EL (cell line): ENCODE measurements at places on chromosomes 1 and 21.
A peak's percentile ranks its signal among the peaks of the same experiment; 100 is the strongest.

DNA sequence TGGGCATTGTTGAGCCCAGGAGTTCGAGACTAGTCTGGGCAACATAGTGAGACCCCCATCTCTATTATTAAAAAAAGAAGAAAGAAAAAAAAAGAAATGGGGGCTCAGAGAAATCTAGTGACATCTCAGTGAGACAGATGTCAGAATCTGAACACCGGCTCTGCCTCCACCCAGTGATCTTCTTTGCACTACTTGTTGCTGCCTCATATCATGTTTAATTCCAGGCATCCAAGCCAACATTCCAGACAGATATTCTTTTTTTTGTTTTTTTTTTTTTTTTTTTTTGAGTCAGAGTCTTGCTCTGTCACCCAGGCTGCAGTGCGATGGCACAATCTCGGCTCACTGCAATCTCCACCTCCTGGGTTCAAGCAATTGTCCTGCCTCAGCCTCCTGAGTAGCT, 5.0 kb upstream of the ARL8A start:
- no peak for DNase-seq

GRCh38 chr1:33086384-33086850, 5.5 kb downstream of the AZIN2 start:
- peak; percentile 76 for DNase-seq

DNA sequence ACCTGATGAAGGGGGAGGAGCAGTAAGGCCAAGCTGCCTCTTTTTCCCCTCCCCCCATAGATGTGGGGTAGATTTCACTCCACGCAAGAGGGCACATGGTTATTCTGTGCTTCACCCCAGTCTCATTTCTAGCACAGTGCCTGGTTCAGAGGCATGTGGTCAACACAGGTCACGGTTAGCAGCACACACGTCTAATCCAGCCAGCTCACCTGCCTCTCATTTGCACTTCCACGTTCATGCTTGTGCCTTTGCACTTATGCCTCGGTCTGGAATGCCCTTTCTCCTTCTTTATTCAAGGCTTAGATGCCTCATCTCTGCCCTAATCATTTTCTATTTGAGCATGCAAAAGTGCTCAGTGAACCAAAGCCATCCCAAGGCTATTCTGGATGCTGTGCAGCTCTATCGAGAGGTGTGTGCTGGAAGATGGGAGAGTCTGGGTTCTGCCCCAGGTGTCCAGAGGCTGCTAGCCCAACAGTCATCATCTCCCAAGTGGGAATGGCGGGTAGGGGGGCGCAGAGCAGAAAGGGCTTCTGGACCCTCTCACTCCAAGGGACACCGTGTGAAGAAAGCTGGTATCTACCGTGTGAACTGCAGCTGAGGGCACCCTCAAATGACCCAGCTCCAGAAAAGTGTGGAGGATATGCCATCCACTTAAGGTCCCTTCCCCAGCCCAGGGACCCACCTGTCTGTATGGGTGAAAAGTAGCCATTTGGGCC, 2.1 kb upstream of the A3GALT2 start:
- no peak for DNase-seq

GRCh38 chr1:108533351-108534083, 26.4 kb upstream of the EEIG2 start:
- DNase-seq = no peak

DNA sequence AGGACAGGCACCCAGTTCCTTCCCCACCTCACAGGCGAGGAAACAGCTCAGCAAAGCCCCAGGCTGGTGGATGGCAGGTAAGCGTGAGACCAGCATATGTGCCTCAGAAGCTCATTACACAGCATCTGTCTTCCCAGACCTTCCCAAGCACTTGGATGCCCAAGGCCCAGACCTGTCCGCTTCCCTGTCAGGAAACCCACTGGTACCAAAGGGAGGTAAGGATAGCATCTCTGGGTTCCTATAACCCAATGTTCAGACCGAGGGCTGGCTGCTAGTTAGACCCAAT, 3.3 kb downstream of the POFUT2 start:
- DNase-seq = no peak

DNA sequence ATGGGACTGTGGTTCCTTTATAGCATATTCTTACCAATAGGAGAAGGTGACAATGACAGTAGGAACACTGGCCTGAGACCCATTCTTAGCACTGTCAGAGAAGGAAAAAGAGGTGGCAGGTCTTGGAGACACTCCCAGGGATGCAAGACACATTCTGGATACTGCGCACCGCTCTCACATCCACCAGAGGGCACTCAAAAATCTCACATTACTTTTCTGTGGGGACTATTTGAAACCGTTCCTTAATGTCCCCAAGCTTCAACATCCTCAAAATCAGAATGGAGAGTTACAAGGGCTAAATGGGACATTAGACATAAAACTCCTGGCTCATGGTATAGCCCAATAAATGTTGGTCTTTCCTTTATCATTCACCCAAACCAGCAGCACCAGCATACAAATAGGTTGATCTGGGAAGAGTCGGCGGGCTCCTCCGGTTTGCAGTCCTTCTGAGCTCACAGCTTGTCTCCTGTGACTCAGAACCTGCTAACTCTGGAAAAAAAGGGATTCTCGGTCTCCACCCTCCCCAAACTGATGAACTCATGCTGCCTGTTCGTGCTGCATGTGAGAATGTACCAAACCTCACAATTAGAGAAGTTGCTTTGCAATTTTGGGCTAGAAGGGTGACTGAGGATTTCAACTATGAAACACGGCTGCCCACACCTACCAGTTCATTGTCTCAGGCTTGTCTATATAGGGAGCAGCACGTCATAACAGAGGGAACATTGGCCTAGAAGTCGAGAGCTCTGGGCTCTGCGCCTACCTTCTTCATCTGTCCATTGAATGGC, 40.2 kb downstream of the IL12RB2 start:
- DNase-seq = peak; percentile 64

- DNase-seq = no peak
Measured at GRCh38 chr1:151963288-151963687, 30.4 kb downstream of the S100A10 start.

GRCh38 chr1:46197560-46197963, 672 bp downstream of the POMGNT1 start:
- peak; percentile 26 for DNase-seq

DNA sequence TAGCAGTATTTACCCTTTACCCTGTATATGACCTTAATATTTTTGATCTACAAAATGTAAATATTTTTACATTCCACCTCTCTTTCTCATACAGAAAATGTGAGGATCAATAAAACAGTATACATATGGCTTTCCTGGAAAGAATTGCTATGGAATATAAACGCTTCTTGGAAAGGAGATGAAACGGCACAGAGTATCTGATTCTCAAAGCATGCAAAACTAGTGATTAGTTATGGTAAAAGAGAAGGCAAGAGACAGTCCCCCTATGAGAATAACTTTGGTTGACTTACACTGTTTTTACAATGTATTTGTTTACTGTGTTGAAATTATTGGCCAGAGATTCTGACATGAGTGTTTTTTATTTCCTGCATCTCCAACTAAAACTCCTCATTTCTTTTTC, 204.6 kb upstream of the C21orf91 start:
- DNase-seq = no peak

- DNase-seq = no peak
Measured at GRCh38 chr1:209815490-209815889, 9.5 kb upstream of the IRF6 start.

- DNase-seq = peak; percentile 48
Measured at GRCh38 chr1:37123276-37124115, 89.2 kb upstream of the GRIK3 start.

DNA sequence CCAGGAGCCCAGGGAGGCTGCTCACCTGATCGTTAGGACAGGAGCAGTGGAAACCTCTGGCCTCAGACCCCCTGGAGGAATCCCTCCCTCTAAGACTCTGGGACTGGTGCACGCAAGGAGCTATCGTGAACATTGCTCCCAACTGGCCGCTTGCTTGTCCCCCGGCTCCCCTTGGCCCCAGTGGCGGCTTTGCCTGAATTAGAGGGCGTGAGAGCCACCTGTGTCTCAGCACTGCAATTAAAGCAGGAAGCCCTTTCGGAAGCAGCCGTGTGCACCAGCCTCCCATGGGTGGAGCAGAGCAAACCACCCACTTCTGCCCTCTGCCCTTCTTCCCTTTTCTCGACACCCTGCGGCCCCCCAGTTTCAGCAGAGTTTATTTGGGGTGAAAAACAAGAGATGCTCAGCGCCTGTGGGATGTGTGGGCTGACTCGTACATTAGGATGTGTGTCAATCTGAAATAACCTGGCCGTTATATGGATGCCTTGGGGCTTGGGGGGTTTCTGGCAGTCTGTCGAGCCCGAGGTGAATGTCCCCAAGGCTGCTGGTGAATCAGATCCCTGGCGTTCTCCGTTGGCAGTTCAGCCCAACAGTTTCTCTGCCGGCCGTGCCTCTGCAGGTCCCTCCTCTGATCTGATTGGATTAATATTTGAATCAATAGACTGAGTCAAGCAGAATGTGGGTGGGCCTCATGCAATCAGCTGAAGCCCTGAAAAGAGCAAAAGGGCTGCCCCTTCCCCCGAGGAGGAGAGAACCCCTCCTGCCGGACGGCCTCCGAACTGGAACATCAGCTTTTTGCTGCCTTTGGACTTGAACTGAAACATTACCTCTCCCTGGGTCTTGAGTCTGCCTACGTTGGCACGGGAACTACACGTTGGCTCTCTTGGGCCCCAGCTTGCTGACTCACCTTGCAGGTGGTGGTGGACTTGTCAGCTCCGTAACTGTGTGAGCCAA, 7.3 kb upstream of the UMODL1 start:
- DNase-seq = no peak

- DNase-seq = peak; percentile 63
Measured at GRCh38 chr1:38005195-38006007, at the start of gene FHL3. Gene FHL3, minus strand, starts transcription at chr1:38005514. Its CDS starts 6,102 bp downstream, at chr1:37999412.

GRCh38 chr1:171472183-171472647, 13.1 kb upstream of the PRRC2C start:
- DNase-seq = no peak

DNA sequence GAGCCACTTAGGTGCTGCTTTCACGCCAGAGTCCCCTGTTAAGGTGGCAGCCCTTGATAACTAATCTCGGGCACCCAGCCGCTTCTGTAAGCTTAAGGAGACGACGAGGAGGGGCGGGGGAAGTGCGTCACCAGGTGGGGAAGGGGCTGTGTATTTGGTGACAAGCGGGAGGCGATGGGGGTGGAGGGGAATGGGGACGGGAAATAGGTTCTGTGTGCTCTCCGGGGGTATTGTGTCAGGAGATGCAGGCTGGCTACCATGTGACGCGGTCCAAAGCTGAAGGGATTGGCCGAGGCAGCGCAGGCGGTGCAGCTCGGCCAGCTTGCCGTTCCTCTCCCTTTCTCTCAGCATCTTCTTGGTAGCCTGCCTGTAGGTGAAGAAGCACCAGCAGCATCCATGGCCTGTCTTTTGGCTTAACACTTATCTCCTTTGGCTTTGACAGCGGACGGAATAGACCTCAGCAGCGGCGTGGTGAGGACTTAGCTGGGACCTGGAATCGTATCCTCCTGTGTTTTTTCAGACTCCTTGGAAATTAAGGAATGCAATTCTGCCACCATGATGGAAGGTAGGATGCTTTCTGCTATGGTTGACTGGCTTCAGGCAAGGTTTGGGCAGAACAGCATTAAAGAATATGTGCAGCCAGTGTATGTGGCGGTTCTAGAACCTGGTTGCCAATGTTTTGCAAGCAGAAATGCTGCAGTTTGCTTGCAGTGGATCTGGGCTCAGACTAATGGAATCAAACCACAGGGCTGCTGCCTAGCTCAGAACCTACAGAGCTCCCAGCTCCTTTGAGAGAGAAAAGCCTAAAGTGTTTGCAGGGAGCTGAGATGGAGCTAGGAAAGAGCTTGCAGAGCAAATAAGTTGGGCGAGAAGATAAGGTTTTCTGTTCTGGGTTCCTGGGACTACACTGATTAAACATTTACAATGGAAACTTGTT, at the start of gene SGIP1:
Gene SGIP1 (plus strand): TSS at position 350 of the 937 bp plus-strand sequence. CDS start 206 bp downstream, at position 556.
- DNase-seq = peak; percentile 81

GRCh38 chr21:40622531-40622930, 224.4 kb downstream of the DSCAM start:
- no peak for DNase-seq

DNA sequence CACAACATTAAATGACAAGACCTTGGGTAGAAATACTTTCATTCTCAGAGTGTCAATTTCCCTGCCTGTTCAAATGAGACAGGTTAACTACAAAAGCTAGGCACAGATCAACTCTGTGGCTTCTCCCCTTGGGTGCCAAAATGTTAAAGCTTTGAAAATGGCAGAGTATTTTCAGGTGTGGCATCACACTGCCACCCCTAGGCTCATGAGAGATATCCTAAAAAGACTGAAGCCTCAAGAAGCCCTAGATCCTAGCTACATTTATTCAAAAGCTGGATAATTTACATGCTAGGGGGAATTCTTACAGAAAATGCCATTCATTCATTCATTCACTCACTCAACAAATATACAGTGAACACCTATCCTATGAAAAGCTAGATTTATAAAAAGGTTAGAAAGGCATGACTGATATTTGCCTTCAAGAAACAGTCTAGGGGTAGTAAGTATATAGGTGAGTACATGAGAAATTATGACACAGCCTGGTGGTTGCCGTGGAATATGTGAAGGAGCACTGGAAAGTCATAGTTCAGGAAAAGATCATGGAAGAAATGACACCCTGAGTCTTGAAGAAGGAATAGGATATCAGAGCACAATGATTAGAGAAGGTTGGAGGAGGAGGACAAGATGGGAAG, 15.9 kb upstream of the RAB4A start:
- DNase-seq = no peak

- peak; percentile 74 for DNase-seq
Measured at GRCh38 chr1:209674957-209675564, at the start of gene G0S2. Gene G0S2, plus strand, starts transcription at chr1:209675412. Its CDS starts 273 bp downstream, at chr1:209675685.

DNA sequence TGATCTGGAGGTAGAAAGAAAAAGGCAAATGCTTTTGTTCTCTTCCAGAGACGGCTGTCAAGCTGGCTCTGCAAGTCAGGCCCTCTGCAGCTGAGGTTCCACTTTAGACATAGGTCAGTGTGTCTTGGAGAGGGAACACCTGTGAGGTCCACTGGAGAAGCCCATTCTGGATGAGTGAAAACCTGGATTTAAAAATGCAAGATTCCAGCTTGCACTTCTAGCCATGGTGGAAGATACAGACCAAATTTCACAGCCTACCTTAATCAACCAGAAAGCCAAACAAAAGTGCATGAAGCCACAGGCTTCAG, 35.0 kb downstream of the AGPAT3 start:
- DNase-seq = no peak

- DNase-seq = peak; percentile 13
Measured at GRCh38 chr1:212237651-212238050, 47.6 kb upstream of the PPP2R5A start.

DNA sequence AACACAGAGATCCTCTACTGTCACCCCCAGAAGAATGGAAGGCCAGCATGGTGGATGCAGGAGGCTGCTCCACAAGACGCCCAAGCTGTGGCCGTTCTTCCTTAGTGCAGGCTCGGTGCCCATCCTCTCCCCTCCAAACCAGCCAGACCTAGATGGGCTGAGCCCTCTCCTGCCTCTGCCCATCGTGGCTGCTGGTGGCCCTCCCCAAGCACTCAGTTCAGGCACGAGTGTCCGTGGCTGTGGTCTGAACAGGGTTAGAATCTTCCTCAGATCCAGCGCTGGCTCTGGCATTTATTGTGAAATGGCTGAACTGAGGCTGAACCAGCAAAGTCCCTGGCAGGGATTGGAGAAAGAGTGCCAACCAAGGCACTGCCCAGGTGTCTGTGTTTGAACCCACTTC, 59.5 kb downstream of the TRIM11 start:
- no peak for DNase-seq

GRCh38 chr1:1627261-1627828, 4.6 kb upstream of the MMP23B start:
- no peak for DNase-seq
